Stimulated activated CD8-positive, alpha-beta memory T cell treated with anti-CD3 and anti-CD28 coated beads, Interleukin-2, amount 100 ng/mL, for 48 hours (primary cell): ENCODE measurements at places on chromosomes 6 and 20.

DNA sequence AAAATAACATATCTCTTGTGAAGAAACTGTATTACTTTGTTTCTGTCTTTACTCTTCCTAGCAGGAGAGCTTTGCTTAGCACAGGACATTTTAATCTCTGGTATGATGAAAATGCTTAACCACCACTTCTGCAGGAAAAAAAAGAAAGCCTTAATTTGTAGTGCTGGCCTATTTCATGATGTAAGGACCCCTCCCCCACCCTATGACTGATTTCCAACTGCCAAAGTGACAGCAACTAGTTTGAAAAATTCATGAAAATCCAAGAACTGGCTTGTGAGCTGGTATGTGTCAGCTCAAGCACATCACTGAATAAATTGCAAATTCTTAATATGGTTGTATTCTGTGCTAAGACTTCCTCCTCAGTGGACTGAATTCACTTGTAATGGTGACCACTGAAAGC, 125.3 kb downstream of the REV3L start:
- DNase-seq = no peak

DNA sequence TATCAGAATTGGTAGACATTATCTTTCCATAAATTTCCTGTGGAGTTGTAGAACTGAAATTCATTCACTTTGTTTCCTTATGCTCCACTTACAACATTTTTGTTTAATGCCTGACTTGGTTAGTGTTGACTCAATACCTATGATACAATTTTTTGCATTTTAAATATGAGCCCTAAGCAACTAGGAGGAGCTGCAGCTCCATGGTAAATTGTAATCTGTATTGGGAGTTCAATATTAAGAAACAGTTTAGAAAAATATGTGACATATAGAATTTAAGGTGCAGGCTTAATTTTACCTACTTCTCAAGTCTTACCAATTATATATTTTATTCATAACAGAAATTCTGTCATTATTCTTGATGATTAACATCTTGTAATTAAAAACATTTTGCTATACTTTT, 868.3 kb downstream of the EYS start:
- DNase-seq = no peak

DNA sequence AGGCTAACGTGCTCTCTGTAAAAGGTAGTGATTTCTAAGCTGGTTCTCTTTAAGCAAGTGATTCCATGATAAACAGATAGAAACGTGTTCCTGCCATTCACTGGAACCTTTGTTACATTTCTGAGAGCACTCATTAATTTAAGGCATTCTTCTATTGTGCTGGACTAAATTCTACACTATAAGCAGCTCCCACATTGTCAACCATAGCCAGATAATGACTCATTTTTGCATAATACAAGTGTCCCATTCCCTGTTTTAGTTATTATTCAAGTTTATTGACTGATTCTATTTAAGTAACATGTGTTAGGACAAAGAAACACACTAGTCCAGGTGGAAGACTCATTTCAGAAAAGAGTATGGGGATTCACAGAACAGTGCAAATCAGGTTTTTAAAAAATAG, 13.5 kb upstream of the XRN2 start:
- DNase-seq = no peak

GRCh38 chr6:41894366-41895299, 542 bp downstream of the USP49 start:
- no peak for DNase-seq

GRCh38 chr6:130717657-130718056, 109.5 kb upstream of the SMLR1 start:
- DNase-seq = no peak

GRCh38 chr6:125727216-125727615, 22.2 kb upstream of the HEY2 start:
- DNase-seq = no peak

DNA sequence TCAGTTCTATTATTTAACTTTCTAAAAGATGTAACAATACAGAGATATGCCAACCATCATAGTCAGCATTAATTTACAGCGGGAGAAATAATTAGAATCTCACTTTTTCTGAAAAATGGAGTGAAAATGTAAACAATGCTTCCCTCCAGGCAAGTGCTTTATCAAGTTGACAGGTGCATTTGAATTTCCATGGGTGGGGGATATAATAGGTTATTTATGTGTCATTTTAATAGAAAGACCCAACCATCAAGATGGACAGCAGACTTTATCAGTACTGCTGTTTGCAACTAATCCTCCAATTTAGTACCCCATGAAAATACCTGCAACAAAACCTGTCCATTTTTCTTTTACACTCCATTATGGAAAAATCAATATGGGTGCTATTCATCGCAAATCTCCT, 780.1 kb downstream of the TFAP2A start:
- DNase-seq = no peak

DNA sequence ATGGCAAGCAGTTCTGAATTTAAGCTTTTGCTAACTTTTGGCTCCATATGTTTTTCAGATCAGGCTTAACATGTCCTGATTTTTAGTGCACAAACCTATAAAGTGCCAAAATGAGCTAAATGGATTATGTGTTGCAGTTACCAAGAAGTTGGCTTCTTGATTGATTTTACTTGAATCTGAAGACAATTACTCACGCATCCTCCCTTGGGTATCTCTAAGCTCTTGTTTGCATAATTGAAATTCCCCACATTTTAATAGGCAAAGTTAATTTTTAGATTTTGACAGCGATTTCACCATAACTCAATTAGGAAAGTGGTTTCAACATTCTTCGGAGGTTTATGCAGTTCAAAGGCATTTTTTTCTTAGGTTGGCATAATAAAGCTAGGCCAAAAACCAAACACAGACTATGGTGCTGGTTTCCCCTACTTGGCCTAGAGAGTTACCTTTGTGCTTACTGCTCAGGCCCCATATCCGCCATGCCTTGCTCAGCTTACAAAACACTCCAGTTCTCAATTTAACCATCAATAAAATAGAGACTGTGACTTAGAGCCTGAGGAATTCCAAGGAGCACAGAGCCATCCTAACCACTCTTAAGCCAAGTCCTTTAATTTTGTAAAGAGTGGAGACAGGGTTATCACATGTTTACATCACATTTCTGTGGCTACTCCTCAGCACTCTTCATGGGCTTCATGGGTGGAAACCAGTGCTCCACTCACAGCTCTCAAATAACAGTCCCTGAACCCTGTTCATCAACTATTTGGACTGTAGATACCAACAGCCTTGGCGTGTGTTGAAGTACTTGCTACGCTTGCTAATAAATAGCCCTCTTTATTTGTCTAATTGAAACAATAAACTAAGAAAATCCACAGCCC, 32.1 kb downstream of the LAMA4 start:
- DNase-seq = no peak

- no peak for DNase-seq
Observed at GRCh38 chr6:72974276-72974675, 251.0 kb downstream of the KHDC1L start.

DNA sequence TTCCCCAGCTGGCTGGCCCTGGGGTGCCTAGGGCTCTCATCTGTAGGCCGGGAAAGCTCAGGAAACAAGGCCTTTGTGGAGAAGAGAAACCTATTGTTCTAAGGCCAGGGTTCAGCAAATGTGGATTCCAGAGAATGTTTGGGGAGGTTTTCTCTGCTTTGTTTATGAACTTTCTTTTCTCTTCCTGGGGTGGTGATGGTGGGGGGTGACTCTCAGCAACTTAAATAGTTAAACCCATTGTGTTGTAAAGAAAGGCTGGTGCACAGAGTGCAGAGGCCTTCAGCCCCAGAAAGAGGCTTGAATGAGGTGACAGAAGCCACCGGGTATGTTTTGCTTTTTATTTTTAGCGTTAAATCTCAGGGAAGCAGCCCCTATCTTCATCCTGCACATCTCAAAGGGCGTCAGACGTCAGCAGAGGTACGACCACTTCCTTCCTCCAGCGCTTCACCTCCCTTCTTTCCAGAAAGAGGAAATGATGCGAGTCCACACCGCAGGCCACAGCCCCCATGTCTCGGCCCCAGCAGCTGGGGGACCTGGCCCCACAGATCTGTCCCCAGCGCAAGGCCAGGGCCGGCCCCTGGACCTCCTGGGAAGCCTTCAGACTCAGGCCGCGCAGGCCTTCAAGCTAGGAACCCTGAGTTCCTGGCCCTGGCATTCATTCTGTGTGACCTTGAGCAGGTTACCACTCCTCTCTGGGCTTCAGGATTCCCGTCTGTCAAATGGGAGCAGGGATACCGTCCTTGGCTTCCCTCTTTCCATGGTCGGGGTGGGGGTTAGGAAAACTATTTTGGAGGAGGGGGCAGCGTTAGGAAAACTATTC, 605 bp upstream of the PPP1R16B start:
- peak; percentile 61 for DNase-seq

DNA sequence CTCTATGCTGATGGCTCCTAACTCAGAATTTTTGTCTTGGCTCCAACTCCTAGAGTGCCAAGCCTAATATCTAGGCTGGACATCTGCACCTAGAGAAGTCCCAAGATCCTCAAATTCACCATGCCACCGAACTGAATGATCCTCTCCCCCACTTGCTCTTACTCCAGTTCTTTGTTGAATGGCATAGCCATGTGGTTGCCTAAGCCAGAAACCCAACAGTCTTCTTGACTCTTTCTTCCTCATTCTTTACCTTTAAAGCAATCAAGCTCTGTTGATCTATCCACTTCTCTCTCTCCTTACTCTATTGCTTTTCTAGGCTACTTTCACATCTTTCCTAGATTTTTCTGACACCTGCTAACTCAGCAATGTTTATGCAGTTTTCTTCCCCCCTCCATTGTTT, 126.5 kb upstream of the FOXO3 start:
- no peak for DNase-seq

DNA sequence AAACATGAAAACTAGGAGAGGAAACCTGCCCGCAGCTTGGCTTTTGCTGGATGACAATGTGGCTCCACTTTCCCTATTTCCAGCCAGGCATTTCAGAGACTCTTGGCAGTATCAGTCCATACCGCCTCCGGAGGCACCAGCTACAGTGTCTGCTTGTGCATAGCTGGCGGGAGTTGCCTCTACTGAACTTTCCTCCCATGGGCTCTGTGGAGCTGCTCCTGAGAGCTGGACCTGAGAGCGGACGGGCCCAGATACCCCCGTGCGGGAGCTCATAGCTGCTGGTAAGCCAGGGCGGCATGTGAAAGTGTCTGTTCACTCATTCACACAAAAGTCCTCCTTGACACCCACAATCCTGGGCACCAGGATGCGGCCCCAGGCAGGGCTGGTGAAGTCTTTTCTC, 130.3 kb upstream of the PMEPA1 start:
- DNase-seq = no peak

GRCh38 chr6:132520953-132521352, 8.0 kb upstream of the STX7 start:
- DNase-seq = no peak

DNA sequence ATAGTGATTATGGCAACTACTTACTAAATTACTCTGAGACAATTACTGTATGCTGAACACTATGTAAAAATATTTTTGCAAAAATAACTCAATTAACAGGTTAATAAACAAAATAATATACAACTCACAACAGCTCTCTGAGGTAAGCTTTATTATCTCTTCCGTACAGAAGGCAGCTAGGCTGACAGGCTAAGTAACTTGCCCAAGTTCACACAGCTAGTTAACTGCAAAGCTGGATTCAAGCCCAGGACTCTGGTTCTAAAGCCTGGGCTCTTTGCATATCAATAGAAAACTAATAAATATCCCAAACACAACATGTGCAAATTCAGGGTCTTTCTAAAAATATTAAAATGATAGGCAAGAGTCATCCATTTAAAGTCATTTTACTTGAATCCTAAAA, 169.5 kb upstream of the BEND3 start:
- no peak for DNase-seq

DNA sequence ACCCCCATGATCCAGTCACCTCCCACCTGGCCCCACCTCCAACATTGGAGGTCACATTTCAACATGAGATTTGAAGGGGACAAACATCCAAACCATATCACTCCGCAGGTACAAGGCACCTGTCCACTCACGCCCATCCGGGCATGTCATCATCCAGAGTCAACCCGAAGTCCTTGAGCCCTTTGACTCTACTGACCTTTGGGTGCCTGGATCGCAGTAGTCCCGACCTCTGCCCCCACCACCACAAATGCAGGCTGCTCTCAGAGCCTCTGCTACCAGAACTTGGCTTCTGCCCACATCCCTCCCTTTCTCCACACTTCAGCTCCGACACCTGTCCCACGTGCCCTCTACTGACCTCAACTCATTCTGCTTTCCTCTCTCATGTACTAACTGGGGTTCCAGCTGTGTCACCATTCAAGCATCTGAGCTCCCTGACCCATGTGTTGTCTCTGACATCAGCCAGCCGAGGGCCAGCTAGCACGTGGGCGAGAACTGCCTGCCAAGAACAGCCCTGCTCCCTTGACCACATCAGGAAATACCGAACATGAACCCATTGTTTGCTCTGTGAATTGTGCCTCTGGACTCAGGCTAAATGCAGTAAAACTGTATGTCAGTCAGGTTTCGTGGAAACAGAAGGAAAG, 498.3 kb upstream of the SULF2 start:
- no peak for DNase-seq

GRCh38 chr6:2876210-2877056, 26.7 kb downstream of the SERPINB9 start:
- no peak for DNase-seq

GRCh38 chr6:136994782-136995181, 50.0 kb downstream of the IL20RA start:
- DNase-seq = no peak

DNA sequence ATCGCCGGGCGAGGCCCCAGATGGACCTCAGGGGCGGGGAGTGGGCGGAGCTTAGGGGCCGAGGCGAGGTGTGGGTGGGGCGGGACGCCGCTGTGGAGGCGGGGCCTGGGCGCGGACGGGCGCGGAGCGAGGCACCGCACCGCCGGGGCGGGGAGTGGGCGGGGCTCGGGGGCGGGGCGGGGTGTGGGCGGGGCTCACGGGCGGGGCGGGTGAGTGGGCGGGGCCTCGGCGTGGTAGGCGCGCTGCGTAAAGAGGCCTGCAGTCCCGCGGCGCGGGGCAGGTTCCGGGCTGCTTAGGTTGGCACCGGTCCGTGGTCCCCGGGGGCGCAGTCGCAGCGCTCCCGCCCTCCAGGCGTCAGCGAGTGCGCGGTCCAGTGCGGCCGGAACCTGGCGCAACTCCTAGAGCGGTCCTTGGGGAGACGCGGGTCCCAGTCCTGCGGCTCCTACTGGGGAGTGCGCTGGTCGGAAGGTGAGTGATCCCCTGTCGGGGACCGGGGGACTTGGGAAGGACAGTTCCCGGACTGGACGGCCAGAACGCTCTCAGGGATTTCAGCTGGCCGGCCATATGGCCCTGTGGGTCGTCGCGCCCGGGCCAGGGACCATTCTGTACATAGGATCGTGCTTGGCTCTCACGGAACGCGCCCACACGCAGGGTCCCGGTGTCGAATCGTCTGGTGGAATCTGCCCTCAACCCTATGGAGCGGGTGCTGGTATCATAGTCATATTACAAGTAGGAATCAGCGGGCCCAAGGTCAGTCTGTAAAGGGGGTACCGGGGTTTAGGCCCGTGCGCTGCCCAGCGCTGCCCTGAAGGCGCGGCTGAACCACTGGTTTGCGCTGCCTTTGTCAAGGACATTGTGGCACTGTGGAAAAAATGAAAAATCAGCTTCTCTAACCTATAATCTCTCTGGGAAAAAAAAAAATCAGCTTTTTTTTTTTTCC, at the start of gene NQO2:
Gene NQO2 (plus strand): TSS at position 277 of the 940 bp plus-strand sequence. CDS start 6,659 bp downstream, outside the sequence.
- DNase-seq = peak; percentile 91
